ENCODE measurements at places on chromosomes 5 and 9.
A peak's percentile ranks its signal among the peaks of the same experiment; 100 is the strongest.

DNA sequence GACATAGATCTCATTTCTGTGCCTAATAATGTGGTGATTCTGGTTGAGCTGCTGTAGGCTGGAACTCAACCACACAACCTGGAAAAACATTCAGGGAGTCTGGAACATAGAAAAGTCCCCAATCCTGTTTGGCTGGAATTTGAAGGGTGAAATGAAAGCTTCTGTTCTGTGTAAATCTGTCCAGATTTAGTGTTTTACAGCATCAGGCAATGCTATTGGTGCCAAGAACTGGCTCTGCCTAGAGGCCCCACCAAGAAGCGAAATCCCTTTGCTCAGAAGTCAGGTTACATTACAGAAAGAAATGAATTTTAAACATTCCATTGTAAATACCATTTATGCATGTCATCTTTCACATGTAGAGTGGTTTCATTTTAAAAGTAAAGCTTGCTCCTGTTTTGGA is 56.3 kb downstream of the TMEM174 start:
- DNase-seq = no peak

DNA sequence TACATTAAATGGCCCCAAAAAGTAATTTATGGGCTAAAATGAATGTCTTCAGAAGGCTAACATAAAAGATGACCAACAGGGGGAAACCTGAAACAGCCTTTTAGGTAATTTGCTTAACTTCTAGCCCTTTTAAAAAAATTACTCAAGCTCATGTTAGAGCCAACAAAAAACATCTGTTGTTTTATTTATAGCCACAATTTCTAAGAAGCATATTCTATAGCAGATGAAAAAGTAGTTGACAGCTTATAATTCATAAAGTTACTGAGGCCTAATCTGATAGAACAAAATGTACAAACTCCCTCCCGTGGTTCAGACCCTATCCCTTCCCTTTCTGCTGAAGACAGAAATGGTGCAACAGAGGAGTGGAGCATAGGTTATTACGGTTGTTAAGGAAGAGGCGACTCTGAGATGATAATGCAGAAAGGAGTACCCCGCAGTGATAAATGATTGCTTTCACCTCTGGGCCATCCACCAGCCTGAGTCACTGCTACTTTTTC is 46.1 kb downstream of the PIK3R1 start:
- no peak for DNase-seq

DNA sequence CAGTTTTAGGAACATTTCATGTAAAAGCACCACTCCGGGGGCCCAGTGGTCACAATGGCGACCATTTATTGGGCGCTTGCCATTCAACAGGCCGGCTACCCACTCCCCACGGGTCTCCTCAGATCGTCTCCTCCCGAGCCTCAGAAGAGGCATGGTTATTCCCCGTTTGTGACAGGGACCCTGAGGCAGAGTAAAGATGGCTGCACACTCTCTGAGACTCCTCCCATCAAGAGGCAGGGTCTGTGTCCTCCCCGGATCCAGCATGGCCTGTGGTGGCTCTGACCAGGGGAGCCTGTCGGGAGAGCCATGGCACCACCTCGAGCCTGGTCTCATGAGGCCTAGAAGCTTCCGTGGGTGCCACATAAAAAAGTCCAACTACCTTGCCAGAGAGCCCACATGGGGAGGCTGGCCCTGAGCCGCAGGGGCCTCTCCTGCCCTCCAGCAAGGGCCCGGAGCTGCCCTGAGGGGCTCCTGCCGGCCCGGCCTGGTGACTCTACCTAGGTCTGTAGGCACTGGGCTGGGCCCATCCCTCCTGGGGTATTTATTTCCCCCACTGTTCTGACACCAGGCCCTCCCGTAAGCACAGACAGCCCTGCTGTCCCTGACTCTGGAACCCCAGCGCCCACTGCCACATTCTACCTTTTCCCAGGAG is 90.8 kb downstream of the VAV2 start:
- DNase-seq = no peak

DNA sequence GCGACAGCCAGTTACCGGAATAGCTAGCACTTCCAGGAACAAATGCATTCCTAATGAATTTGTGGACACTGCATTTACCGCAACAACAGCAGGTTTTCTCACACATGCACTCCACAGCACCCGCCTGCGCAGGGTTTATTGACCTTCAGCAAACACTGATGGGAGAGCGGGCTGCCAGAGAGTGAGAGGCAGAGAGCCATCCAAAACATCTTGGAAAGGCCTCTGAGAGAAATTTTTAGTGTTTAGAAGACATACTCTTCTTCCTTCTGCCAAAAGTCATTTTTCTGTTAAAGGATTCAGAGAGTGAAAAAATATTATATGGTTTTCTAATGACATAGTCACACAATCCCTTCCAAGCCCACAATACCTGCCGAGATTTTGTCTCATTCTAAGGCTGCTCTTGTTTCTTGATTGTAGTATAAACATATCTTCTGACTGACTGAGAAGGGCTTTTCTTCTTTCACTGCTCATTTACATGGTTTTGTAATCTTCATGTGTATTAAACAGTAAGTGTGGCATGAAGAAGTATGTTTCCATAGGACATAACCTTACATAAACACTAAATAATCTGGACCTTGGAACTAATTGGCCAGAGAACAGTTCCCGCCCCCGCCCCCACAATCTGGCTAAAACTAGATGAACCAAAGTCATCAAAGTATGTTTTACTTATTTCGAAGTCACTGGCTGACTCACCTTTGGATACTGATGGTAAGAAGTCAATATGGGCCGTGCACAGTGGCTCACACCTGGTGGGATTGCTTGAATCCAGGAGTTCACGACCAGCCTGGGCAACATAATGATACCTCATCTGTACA is 432.5 kb upstream of the MEF2C start:
- no peak for DNase-seq

DNA sequence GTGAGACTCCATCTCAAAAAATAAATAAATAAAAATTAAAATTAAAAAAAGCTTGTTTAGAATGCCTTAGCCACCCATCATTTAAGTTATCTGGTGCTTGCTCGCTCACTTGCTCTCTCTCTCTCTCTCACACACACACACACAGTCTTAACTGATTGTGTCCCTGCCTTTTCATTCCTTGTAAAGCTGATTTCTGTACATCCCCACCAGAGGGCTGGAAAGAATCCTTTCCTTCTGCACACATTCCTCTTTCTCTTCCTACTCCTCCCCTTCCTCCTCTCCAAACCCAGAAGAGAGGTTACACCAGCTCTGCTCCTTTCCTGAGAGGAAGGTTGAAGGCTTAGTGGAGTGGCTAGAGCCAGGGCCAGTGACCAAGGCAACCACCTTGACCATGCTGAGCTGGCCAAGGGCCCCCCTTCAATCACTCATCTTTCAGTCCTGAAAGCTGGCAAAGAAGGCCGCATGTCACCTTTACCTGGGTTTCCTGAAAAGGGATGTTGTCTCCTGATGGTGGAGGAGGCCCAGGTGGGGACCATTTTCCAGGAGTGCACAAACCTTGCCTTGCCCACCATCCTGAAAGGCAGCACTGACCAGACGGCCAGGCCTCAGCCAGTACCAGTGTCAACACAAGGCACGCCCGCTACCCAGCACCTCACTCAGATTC is 25.6 kb downstream of the STK10 start:
- no peak for DNase-seq

DNA sequence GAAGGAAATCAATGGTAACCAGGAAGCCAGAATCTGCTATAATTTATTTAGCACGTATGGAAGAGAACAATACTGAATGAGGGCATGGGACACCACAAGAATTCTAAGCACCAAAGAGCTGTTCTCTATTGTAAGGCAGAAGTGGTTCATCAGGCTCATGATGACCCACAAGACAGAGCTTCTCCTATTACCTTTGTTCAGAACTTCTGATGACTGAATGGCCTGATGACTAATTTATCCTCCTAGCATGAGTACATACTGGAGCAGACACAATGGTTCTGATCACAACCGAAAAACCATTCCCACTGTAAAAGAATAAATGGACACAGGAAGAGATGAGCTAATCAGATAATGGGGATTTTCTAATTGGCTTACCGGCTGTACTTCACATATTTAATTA is 329.8 kb upstream of the PDE4D start:
- DNase-seq = no peak

DNA sequence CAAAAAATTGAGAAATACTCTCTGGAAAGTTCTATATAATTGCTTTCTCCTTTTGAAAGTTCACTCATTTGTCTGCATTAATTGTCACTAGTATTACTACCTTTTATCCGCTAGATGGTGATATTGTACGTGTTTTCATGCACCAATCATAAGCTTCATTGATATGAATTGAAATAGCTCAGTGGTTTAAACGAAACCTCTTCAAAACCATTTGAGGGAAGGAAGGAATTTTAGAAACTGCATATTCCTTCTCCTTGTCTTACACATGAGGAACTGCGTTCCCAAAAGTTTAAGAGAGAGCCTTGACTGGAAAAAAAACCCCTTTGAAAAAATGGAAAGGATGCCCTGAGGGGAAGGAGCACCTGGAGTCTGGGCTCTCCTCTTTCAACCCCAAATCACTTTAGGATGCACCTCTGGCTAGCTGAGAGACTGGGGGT is 98.6 kb downstream of the YTHDC2 start:
- DNase-seq = no peak

DNA sequence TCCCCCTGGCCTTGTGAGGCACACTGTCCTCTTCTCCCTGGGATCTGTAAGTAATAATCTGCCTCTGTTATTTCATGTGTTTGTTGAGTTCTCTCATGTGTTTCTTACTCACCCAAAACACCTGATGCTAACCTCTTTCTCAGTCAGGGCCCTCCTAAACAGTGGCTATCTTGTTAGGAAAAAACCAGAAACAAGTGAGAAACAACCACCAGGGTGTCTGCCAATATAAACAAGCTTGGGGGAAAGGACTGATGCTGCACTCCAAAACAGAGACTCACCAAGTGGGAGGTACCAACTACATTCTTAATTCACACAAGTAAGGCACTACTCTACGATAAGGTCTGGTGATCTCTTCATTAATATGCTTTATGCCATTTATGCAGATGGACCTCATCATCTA is 564.4 kb downstream of the SEMA5A start:
- no peak for DNase-seq

DNA sequence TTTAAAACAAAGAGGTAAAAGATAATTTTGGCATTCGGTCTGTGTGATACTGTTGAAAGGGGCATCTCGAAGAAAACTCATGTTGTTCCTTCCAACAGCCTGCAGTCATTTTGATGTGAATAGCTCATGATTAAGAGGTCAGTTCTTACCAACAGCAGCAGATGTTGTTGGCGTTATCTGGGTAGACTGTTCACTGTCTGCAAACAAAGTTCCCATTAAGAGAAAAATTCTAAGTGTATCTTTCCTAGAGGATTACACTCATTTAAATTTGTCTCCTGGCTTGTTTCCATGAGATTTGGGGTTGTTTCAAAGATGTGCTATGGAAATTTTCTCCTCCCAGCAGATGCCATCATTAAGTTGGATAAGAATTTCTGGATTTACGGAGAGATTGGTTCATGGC is 138.2 kb upstream of the RORB start:
- DNase-seq = no peak

- no peak for DNase-seq
These were observed 204.4 kb downstream of the SNCAIP start for GRCh38 chr5:122516432-122516743.

- DNase-seq = no peak
These were observed 78.7 kb downstream of the SNCAIP start for GRCh38 chr5:122390694-122391093.

DNA sequence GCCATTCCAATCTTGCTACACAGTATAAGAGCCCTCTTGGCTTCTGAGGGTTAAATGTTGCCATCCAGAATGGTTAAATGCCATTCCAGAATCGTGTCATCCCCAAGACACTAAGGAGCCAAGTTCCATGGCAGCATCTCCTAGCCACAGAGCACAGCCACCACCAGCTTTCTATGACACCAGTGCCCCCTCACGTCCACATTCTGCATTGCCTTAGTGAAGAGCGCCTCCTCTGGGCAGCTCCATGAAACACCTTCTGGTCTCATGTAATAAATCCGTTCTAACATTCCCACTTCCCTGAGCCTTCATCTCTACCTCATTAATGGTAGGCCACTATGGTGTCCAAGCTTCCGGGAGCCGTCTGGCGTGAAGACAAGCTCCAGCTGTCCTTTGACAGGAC is 12.4 kb downstream of the CBY3 start:
- DNase-seq = peak; percentile 31

DNA sequence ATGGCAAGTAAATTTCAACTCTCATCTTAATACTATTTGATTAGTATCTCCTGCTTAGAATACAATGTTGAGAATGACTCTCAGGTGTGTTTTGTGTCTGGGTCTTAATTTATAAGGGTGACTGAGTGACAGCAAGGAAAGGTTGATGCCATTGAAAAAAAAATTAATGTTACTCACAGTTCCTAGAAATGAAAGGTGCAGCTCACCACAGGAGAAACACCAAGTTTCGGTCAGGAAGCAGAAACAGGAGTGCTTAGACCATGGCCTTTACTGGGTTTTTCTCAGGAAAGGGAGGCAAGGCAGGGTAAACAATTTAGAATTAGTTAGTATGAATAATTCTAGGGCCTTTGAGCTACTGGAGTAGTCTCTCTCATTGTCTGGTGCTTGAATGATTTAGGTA is 159.2 kb upstream of the C9orf72 start:
- no peak for DNase-seq

GRCh38 chr5:10827571-10827970 is 66.5 kb upstream of the DAP start:
- no peak for DNase-seq

DNA sequence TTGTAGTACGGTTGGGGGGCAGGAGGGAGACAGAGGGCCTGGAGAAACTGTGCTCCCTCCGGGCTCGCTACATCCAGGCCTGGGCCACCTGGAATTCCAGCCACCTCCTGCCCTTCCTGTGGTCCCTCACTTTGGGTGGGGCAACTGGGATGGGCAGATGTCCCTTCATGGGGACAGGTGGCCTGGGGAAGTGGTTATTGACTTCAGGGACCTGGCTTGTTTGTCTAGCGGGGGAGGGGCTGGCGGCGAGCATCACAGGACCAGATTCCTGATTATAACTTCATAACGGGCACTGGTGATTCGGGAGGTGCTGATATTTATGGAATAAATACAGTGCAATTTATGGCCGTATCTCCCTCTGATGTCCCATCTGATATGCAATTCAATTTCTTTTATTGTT is 20.1 kb upstream of the LAMC3 start:
- no peak for DNase-seq

DNA sequence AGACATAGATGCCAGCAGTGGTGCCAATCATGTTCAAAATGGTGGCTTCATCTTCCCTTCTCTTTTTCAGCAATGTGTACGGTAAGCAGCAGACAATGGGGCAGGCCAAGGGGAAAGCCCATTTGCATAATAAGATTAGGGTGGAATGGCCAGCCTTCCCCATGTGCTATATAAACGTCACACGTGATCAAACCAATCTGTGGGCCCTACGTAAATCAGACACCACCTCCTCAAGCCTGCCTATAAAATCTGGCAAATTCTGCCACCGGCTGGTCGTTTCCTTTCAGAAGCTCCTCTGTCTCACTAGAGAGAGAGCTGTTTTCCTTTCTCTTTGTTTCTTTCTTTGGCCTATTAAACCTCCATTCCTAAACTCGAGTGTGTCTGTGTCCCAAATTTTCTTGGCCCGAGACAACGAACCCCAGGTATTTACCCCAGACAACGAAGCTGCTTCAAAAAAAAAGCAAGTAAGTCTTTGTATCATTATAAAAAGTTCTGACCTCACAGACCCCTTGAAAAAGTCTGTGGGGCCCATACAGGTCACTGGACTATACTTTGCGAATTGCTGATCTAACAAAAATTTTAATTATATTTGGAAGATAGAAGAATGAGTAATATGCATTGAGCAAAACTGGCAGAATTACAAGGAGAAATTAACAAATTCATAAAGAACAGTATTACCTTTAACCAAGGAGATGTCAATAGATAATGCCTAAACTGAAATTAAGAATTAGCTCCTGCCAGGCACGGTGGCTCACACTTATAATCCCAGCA is 15.2 kb downstream of the ZBTB5 start:
- DNase-seq = no peak
